ENCODE measurements at places on chromosomes 13 and 19. TPM values are rescaled to one million over a fixed set of nuclear protein-coding genes. Genes with fewer than 3 reads are reported as not detected.

The OR7C1 gene
- not detected for total RNA-seq

The ANGPTL8 gene
- total RNA-seq = not detected

The C1QTNF9 gene
- total RNA-seq = not detected

The KLK12 gene
- total RNA-seq = not detected

The NRTN gene
- 0.23 TPM for total RNA-seq

The ZNF253 gene
- 2.6 TPM for total RNA-seq

The SIGLEC5 gene
- not detected for total RNA-seq

The ZNF66 gene
- 2.9 TPM for total RNA-seq

The FCHO1 gene
- total RNA-seq = 0.58 TPM

The ADGRE3 gene
- not detected for total RNA-seq

The FBXO27 gene
- 4.5 TPM for total RNA-seq

The HCN2 gene
- 4.5 TPM for total RNA-seq

The MAN2B1 gene
- 53.4 TPM for total RNA-seq

The STARD13 gene
- total RNA-seq = 1.8 TPM

- no peak for DNase-seq
Observed at GRCh38 chr13:43816401-43816889, 29.7 kb upstream of the ENOX1 start.

GRCh38 chr19:5615756-5616327, 6.7 kb downstream of the SAFB2 start:
- DNase-seq = no peak

DNA sequence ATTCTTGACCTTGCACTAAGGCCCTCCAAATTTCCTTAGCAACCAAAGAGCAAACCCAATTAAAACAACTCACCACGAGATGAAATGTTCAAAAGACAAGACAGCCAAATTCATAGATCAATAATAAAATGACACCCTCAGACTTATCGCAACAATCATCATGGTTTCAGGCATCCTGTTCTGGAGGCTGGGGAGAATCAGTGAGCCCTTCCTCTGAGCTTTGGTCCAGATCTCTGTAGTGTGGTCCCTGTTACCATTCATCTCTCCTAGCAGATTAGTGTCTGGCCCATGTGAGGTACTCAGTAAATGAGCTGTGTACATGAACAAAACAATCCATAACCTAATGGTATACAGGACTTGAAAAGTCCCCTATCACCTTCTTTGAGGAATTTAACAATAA, 12.2 kb downstream of the LCP1 start:
- DNase-seq = no peak

- no peak for DNase-seq
Observed at GRCh38 chr19:10193790-10194499, 808 bp downstream of the DNMT1 start.

- no peak for DNase-seq
Observed at GRCh38 chr13:27622102-27622820, 569 bp downstream of the POLR1D start.

DNA sequence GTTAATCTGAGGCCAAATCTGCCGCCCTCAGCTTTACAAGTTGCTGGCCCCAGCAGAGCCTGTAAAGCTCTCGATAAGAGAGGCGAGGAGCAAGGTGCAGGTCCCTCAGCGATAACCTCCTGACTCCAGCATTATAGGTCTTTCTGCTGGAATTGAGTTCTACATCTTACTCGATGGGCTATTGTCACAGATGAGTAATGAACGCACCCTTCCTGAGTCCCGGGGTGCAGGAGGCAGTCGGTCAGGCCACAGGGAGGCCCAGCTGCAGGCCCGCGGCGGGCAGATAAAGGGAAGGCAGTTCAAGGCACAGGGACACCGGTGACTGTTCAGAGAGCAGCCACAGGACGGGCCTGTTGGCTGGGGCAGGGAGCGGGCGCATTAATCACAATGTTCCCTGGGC, 157.6 kb upstream of the OBI1 start:
- no peak for DNase-seq

GRCh38 chr13:98576200-98576945, 534 bp downstream of the STK24 start:
- no peak for DNase-seq

GRCh38 chr13:113110048-113110851, 4.7 kb downstream of the F7 start:
- DNase-seq = no peak

DNA sequence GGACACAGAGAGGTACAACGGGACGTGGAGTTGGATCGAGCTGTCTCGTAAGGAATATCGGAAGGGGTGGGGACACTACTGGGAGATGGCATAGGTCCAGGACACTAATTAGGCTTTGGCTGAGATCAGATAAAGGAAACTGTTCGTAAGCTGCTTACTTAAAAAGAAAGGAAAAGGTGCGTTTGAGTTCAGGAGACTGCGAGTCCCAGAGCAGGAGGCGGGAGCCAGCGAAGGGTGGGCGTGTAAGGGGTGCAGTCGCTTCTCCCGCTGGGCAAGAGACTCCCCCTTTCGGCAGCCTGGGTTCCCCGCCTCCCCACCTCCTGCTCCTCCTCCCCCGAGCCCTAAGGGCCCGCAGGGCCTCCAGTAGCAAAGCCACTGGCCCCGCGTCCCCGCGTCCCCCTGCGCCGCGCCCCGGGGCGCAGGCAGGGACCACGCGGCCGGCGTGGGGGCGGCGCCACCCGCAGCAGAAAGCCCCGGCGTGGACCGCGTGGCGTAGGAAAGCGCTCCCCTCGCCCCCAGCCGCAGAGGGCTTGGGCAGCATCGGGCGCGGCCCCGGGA, 547 bp downstream of the ABCC4 start:
- DNase-seq = peak; percentile 57

- DNase-seq = no peak
Observed at GRCh38 chr13:110307767-110308655, 927 bp downstream of the COL4A2 start.

- DNase-seq = peak; percentile 73
Observed at GRCh38 chr13:21932996-21933395, 262.1 kb downstream of the FGF9 start.

DNA sequence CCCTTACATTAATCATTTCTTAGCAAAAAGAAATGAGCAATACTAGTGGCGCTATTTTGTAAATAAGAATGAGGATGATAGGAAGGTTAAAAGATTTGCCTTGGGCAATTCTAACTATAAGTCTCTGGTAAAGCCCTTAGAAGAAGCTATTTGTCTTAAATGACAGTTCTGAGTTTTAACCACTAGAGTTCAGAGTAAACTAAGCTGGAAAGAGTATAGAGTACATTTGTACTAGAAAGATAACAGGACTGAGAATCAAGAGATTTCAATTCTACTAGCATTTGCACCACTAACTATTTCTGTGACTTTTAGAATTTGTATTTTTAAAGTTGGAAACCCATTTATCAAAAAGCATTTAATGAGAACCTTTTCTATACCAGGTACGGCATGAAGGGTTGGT, 750.3 kb downstream of the OLFM4 start:
- no peak for DNase-seq

- no peak for DNase-seq
Observed at GRCh38 chr19:45117167-45117594, 24.2 kb downstream of the PPP1R37 start.

GRCh38 chr13:112569821-112570220, 18.1 kb downstream of the TUBGCP3 start:
- DNase-seq = no peak

GRCh38 chr19:36771261-36772231, 1.1 kb downstream of the ZNF850 start:
- peak; percentile 79 for DNase-seq

GRCh38 chr19:3369337-3370213, 3.2 kb downstream of the NFIC start:
- DNase-seq = no peak

DNA sequence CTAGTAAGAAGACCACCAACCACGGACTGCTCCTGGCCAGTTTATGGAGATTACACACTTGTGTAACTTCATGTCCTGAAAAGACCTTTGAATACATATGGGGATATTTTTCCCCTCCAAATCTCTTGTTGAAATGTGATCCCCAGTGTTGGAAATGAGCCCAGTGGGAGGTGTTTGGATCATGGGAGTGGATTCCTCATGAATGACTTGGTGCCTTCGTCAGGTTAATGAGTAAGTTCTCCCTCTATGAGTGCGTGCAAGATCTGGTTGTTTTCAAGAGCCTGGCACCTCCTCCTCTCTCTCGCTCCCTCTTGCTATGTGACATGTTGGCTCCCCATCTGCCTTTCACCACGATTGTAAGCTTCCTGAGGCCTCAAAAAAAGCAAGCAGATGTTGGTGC, 769.0 kb upstream of the SLITRK1 start:
- DNase-seq = peak; percentile 70

GRCh38 chr13:30851697-30852096, 54.4 kb upstream of the MEDAG start:
- no peak for DNase-seq

DNA sequence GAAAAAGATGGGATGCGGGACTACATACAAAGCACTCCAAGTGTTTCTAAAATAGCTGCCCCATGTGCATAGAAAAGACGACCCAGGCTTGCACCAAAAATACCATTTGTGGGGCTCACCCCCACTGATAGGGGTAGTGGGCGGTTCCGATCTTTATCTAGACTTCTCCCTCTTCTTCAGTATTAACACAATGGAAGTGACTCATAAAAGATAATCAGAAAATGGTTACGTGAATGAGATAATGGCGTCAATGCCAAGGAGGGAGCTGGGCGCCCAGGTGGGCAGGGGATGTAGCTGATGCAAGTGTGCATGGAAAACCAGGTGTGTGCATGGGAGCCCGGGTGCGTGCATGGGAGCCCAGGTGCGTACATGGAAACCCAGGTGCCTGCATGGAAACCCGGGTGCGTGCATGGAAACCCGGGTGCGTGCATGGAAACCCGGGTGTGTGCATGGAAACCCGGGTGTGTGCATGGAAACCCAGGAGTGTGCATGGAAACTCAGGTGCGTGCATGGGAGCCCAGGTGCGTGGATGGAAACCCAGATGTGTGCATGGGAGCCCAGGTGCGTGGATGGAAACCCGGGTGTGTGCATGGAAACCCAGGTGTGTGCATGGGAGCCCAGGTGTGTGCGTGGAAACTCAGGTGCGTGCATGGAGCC, 32.7 kb downstream of the LAMP1 start:
- DNase-seq = no peak

DNA sequence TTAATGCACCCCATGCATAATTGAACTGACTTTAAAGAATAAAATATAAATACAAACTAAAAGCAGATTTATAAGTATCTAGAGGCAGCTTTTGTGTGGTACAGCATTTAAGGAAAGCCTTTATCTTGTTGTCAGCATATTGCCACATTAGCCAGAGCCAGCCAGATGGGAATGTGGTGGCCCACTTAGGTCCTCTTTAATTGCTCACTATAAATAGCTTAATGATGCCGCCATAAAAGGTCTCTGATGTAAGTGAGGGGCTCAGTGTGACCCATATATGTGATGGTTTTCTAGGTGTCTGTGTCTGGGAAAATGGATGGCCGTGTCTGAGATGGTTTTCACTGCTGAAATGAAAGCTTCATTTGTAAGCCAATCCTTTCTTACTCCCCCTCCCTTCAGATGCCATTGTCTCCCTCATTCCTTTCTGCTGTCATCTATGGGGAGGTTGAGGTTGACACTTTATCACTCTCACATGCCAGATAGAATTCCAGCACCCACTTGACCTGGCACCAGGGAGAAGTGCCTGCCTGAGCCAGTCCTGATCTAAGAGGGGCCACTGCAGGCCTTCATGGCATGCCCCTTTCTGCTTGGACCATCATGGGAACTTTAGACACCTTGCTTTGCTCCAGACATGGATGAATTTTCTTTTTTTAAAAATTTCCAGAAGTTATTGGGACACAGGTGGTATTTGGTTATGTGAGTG, 135.3 kb downstream of the MTUS2 start:
- no peak for DNase-seq
